Stimulated activated CD4-positive, alpha-beta T cell treated with anti-CD3 and anti-CD28 coated beads, TNF-alpha, amount 100 ng/mL, for 1 hour (primary cell): ENCODE measurements at places on chromosomes 2 and 18.

GRCh38 chr2:47014564-47015051 lies 99.0 kb upstream of the MCFD2 start:
- no peak for DNase-seq

DNA sequence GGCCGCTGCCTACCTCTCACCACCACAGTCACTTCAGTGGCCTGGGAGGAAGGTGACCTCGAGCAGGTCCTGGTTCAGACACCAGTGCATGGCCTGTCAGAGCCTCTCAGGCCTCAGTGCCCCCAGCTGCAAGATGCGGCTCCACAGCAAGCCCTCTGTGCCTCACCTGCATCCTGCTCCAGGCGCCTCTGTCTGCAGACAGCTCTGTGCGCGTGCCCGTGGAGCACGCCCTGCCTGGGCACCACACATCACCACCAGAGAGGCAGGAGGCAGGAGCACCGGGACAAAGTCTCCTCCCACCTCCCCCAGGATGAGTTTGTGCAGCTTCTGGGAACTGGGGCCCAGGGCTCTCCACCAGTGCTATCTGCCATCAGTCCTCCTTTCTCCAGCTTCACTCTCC lies 98.7 kb downstream of the TFCP2L1 start:
- no peak for DNase-seq

- DNase-seq, result no peak
Observed at GRCh38 chr2:179991344-179991743, 15.8 kb downstream of the CWC22 start.

GRCh38 chr18:50581517-50581916 lies 21.6 kb downstream of the MAPK4 start:
- no peak for DNase-seq

DNA sequence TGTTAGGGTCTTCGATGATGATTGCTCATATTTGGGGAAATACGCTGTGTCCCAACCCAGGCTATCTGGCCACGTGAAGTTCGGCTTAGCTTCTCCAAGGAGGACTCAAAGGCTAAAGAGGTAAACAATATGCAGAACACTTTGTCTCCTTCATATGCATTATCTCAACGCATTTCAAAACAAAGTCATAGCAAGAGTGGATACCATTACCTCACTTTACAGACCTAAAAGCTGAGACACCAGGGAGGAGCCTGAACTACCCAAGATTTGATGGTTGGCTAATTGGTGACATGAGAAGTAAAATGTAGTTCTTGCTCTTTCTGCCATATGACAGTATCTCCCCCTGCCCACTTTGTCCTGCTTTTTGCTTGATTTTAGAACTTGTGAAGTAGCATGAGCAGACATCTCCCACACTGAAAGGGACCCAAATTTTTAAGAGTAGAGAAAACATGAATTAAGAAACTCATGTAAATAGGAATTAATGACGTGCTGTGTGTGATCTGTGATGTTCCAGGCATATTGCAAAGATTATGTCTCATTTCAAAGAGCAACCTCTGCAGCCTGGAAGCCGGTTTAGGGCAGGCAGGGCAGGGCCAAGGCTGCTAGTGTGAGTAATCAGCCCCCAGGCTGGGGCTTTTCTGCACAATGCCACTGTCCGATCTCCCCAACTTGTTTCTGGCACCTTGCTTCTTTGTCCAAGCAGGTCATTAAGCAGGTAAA lies 144.5 kb downstream of the BCL11A start:
- DNase-seq, result no peak

- no peak for DNase-seq
Observed at GRCh38 chr2:145985517-145985916, 1465.6 kb upstream of the ZEB2 start.

- no peak for DNase-seq
Observed at GRCh38 chr2:59000796-59001195, 759.7 kb upstream of the FANCL start.

- no peak for DNase-seq
Observed at GRCh38 chr18:35842536-35842935, 129.9 kb upstream of the RMP24 start.

DNA sequence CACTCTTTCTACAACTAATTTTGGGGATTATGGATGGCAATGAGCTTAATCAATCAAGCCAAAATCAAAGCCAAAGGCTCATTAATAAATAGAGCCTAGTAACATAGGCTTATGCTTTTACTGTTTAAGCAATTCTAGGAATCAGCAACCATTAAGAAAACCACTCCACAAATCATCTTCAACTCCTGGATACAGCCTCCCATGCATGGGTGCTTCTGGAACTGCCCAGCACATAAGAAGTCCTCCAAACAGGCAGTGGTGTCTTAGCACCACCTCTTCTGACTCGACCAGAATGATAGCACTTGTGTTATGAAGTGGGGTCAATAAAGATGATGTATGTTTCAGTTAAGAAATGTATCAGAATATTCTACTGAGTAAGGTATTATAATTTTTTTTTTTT lies 104.4 kb upstream of the SERPINE2 start:
- DNase-seq, result no peak

- no peak for DNase-seq
Observed at GRCh38 chr2:199468561-199469513, 11.1 kb upstream of the SATB2 start.

- DNase-seq, result peak; percentile 55
Observed at GRCh38 chr2:37156857-37157714, at the start of gene EIF2AK2. Gene EIF2AK2 (minus strand): TSS chr2:37156980. CDS start chr2:37147806, 9,174 bp downstream.

- no peak for DNase-seq
Observed at GRCh38 chr2:61887717-61888266, 664 bp downstream of the CCT4 start.

GRCh38 chr2:81234711-81235110 lies 930.2 kb upstream of the LRRTM1 start:
- DNase-seq, result no peak

GRCh38 chr18:10713409-10713808 lies 187.6 kb downstream of the NAPG start:
- no peak for DNase-seq

GRCh38 chr2:234957834-234958135 lies 6.0 kb downstream of the SH3BP4 start:
- DNase-seq, result no peak

DNA sequence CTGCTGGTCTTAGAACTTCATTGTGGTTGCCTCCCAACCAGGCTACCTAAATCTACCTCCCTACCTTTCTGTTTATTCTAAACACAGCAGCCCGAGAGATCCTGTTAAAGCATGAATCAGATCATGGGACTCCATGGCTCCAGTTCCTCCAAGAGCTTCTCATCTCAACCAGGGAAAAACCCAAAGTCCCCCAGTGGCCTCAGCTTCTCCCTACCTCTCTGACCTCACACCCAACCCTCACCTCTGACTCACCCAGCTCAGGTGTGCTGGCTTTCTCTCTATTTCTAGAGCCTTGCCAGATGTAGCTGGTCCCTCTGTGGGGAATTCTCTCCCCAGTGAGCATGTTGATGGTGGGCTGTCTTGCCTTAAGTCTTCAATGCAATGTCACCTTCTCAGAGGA lies 93.8 kb upstream of the COPS8 start:
- DNase-seq, result no peak

- DNase-seq, result no peak
Observed at GRCh38 chr18:68035774-68036522, 519.4 kb upstream of the DSEL start.

- DNase-seq, result no peak
Observed at GRCh38 chr2:67400560-67401485, 3.7 kb downstream of the ETAA1 start.

DNA sequence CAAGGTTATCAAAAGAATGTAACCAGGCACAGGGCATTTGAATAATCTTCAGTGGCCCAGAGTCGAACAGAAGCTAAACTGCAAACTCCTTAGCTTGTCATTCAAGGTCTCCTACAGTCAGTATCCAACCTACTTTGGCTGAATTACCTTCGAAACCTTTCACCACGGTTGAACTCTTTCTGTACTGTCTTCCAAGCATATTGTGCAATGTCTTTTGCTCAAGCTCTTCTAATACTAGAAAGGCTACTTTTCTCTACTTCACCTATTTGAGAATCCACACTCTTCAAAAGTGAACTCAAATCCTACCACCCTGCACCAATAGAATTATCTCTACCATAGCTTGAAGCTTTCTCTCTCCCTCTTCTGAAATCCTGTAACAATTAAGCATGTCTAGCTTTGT lies 142.9 kb downstream of the NR4A2 start:
- no peak for DNase-seq

DNA sequence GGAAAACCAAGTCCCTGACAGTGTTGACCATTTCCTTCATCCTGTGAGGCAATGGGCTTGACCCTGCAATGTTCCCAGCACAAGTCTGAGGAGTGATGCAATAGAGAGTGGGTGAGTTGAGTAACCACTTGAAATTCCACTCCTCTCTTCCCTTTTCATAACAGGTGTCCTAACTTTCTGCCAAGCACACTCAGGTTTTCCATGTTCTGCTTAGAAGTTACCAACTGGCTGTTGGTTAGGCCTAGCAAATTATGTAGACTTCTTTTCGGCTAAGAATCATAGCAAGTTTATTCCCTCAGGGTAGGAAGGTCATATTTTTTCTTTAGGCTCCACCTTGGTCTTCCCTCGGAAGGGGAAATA lies 11.5 kb downstream of the GNLY start:
- DNase-seq, result no peak

DNA sequence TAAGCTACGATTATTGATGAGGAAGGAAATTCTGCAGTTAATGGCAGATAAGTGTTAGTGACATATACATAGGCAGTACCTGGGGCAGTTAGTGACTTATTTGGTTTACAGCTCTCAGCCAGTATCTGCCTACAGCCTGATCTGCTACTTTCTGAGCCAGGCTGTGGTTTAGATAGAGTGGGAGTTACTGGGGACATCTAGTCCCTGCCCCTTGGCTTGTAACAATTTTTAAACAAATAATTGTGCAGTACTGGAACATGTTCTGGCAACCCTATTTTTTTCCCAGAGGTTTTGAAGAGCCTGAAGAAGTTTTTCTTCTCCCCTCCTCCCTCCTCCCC lies 2.3 kb downstream of the KIF5C start:
- no peak for DNase-seq

DNA sequence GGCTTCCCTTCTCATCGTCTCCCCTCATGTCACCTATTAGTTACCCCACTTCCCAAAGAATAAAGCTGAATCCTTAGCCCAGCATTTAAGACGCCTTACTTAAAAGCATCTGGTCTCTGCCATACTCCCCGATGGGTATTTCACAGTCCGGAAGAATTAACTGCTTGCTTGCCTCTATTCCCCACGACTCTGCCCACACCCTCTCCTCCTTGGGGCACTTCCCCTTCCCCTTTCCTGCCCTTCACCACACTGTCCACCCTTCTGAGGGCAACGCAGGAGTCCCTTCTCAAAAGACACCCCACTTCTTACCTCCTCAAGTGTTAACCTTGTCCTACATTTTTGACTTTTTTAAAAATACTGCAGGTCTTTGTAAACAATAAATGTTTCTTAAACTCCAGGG lies 60.1 kb upstream of the RMP24 start:
- DNase-seq, result no peak

DNA sequence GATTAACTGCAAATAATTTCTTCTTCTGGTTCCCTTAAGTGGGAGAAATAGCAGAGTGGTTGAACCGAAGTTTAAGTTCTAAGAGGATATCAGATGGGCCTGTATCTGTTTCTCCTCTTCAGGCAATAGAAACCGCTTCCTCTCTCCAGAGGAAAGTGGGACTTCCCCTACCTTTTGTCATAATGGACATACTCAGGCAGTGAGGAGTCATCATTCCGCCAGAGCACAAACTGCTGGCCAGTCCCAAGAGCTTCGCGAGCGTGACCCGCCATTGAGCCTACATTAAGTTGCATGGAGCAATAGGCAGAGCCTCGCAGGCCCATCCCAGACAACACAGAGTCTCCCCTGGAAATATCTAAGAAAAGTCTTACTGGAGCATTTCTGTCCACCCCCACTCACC lies 158.9 kb downstream of the LDLRAD4 start:
- no peak for DNase-seq

DNA sequence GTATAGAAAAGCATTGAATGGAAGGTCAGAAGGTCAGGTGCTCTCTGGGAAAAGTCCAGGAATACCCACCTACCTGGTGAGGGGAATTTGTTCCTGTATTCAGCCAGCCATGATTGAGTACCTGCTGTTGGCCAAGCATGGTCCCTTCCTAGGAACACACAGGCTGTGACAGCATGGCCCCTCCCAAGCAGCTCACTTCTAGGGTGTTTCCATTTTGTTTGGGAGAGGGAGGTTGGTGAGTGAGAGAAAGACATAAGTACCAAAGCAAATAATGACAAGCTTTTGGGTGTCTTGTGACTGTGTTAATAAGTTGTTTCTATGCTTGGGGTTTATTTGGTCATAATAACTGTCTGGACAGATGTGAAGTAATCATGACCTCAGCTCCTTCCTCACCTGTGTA lies 46.3 kb downstream of the CABLES1 start:
- DNase-seq, result no peak

GRCh38 chr18:31101183-31102024 lies 817 bp downstream of the DSC2 start:
- no peak for DNase-seq

DNA sequence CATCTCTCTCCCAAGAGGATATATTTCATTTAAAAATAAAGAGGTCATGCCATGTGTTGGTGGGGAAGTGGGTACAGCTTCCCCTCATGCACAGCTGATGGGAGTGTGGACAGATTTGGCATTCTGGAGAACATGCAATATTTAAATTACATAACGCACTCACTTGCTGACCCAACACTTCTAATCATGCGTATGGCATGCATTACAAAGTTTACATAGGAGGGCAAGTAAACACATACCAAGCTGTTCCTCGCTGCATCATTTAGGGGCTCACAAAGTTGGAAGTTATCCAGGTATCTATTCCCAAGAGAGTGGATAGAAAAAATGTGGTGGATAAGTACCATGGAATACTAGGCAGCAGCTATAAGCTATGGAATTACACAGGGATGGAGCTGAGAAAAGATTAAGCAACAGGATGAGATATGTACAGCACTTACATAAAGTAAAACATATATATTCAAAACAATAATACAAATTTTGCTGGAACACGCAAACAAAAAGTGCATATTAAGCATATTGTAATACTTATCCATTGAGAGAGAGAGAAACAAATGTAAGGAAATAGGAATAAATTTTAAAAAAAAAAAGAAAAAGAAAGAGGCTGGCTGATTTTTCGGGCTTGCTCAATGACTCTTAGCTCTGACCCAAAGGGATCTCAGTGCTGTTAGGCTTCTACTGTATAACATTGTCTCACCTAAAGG lies 11.0 kb downstream of the CYP1B1 start:
- DNase-seq, result no peak

DNA sequence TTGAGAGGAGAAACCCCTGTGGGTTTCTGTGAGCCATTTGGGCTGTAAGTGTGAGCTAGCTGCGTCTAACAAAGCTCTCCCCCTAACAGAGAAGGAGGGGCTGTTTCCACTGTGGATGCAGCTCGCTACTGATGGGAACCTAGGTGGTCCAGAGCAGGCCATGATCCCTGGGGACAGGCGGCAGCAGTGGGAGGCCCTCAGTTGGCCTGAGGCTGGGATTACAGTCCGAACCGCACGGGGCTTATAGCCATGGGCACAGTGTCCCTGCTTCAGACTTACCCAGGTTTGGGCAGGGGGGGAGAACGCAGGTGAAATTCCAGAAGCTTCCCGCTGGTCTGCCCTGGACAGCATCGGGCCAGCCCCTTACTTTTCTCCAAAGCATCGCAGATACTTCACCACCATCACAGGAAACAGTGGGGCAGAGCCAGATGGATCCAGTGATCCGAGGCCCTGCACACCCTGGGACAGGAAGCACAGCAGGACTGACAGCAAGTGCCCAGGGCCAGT lies 139.4 kb downstream of the SEPTIN10 start:
- no peak for DNase-seq

GRCh38 chr2:73938718-73939352 lies 12.2 kb downstream of the DGUOK start:
- DNase-seq, result no peak
